Stimulated activated CD8-positive, alpha-beta memory T cell treated with anti-CD3 and anti-CD28 coated beads, Interleukin-4, amount 100 ng/mL, for 1 hour (primary cell): ENCODE measurements at places on chromosomes 12 and 14.

GRCh38 chr14:102828151-102828550 is 50.9 kb downstream of the TRAF3 start:
- no peak for DNase-seq

DNA sequence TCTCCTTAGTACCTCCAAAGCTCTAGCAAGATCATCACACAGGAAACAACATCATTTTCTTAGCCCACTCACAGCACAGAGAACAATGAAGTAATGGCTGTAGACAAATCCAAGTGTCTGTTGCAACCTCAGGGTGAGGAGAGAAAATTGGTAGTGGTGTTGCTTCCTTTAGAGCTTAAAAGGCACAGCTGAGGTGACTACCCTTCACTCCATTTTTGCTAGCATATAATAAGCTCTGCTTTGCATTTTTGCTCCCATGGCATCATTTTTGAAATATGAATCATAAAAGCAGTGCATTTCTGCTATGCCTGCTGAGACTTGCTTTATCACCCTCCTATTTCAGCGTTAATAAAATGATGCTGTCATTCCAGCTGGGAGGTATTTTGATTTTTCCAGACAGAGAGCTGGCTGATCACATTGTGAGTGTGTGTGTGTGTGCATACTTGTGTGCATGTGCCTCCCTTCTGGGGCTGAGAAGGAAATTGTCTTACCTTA is 18.5 kb upstream of the PCNX1 start:
- no peak for DNase-seq

- no peak for DNase-seq
These were observed 170.9 kb upstream of the PTPRQ start for GRCh38 chr12:80273144-80273543.

GRCh38 chr14:58961045-58961731 is 227.3 kb upstream of the DAAM1 start:
- no peak for DNase-seq

- no peak for DNase-seq
These were observed 10.5 kb downstream of the PLD4 start for GRCh38 chr14:104935026-104935650.

DNA sequence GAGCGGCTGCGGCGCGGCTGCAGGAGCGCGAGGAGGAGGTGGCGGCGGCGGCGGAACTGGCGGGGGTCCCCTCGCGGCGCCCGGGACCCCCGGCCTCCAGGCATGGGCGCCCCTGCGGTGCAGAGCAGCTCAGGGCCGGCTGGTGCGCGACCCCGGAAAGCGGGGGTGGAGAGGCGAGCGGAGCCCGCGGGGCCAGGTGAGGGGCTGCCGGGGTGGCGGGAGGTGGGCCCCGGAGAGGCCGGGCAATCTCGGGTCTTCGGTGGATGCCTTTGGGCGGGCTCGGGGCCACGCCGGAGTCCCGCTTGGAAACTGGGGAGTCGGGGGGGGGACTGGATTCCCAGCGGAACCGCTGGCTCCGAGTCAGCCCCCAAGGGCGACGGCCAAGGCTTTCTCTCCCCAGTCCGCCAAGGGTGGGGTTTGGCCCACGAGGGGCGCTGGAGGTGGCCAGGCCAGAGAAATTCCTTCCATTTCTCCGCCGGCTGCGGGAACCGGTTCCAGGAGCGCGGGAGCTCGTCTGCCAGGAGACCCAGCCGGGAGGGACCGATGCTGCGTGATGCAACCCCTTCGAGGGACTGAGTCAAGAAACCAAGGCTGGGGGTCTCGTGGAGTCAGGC is 13.9 kb upstream of the NR4A1 start:
- DNase-seq = no peak

- DNase-seq = no peak
These were observed 72.3 kb upstream of the TMX1 start for GRCh38 chr14:51167587-51168214.

DNA sequence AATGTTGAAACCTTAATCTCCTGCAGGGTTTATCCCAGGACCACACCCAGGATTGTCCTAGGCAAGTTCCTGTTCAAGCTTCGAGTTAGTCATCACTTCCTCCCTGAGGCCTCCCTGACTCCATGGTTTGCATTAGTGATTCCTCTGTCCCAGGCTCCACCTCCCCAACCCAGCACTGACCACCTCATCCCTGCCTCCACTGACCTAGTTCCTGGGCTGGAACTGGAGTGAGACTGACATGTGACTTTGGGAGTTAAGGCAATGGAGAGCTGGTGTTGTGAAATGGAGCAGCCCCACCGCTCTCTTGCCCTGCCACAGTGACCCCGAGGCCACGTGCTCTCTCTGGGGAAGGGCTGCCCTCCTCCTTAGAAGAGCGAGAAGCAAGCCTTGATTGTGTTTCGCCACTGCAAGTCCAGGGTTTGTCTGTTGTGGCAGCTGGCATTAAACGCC is 15.8 kb upstream of the DTX1 start:
- DNase-seq = no peak

DNA sequence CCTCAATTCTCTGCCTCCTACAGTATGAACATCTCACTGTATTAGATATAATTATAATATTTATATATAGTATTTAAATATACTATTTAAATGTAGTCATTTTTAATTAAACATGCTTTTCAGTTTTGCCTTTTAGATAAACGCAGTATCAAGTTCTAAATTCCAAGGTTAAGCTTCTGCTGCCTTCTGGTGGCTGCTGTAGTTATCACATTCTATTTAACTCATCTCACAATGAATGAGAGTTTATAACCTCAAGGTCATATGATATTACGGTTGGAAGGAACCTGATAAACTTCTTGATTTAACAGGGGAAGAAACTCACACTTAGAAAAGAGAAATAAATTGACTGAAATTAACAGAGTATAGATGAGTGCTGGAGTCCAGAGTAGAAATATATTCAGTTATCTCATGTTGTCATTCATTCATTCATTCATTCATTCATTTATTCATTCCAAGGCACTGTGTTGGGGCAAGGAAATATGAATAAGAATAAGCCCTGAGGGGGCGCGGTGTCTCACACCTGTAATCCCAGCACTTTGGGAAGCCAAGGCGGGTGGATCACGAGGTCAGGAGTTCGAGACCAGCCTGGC is 31.9 kb downstream of the GUCY2C start:
- no peak for DNase-seq

GRCh38 chr12:33587354-33587753 is 147.7 kb upstream of the SYT10 start:
- DNase-seq = no peak

GRCh38 chr12:24850496-24850895 is 98.4 kb downstream of the BCAT1 start:
- no peak for DNase-seq

- DNase-seq = no peak
These were observed 133.3 kb downstream of the RMST start for GRCh38 chr12:97595936-97596335.

DNA sequence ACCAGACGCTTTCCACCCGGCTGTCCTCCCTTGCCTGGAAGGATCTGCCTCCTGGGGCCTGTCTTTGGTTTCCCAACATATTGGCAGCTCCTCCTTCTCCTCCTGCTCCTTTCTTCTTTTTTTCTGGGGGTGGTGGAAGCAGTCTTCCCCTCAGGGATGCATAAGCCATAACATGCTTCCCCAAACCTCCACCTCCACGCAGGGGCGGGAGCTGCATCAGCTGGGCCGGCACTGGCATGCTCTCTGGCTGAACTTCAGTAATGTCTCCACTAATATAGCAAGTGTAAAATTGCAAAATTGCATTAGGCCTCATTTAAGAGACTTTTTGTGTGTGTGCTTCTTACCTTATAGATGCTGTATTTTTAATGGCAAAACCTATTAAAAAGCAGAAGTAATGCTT is 58.6 kb downstream of the GLT1D1 start:
- DNase-seq = no peak

DNA sequence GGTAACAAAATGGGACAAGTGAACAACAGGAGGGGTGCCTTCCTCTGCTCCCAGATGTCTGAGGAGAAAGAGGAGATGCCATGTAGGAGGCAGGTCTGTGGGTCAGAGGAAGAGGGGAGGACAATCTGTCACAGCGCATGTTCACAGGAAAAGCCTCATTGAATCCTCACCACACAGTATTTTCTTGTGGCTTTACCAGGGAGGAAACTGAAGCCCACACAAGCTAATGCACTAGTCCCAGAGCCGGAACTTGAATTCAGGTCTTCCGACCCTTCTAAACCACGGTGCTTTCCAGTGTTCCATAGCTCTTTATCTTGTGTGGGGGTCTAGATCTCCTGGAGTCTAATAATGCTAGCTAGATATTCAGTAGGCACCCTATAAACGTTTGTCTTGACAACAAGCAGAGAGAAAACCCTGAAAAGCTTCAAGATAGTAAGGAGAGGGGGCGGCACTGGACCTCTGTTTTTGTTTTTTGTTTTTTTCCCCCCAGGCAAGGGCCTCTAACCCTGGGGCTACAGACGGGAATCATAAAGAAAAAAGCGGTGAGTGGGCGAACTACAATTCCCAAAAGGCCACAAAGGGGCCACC is 371 bp upstream of the SHMT2 start:
- no peak for DNase-seq

- no peak for DNase-seq
These were observed 981.8 kb downstream of the TMEM121 start for GRCh38 chr14:106508216-106508615.

GRCh38 chr12:115401761-115402160 is 717.8 kb upstream of the TBX3 start:
- no peak for DNase-seq

GRCh38 chr12:109385339-109386058 is 37.8 kb downstream of the MYO1H start:
- no peak for DNase-seq

DNA sequence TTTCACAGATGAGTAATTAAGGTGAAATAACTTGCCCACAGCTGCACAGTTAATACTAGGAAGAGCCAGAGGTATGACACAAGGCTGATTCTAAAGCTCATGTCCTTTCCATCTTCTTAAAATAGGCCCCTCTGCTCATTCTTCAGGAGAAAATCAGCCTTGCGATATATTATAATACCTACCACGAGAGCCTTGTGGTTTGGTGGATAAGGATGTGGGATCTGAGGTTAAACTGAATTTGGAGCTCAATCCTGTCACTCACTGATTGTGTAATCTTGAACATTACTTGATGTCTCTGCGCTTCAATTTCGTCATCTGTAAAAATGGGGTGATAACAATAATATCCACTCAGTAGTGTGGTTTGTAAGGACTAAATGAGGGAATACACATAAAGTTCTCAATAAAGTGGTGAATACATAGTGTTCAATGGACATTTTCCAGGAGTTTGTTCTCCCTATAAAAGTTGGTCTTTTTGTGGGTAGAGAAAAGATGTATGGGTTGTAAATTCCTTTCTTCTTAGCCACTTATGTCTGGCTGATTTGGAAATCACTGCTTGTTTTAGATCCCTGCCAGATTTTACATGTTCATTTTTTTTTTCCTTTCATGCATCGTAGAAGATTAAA is 25.1 kb upstream of the ATP2B1 start:
- no peak for DNase-seq

DNA sequence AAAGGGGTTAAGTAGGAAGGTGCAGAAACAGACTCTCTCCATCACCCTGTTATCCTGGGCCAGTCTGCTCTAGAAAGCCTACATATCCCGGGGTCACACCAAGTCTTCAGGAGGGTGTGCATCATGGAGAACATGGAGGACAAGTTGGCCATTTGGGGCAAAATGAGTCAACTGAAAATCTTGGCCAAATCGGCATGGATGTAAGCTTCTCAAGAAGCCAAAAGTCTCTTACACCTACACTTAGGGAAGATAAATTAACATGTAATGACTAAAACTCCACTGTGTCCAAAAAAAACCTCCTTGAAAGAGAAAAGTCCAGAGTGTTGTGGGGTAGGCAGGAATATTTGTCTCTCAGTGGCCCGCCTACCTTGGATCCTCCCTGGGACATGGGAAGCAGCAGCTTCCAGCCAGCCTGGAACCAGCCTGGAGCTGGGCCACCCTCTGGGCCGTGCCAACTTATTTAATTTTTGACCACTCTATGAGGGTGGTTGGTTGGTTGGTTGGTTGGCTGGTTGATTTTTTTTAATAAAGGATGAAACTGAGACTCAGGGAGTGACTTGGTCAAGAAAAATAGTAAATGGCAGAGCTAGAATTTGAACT is 17.9 kb upstream of the TC2N start:
- no peak for DNase-seq

GRCh38 chr12:121288986-121289385 is 7.5 kb downstream of the CAMKK2 start:
- no peak for DNase-seq

GRCh38 chr12:2535583-2536204 is 259.1 kb upstream of the FKBP4 start:
- no peak for DNase-seq

DNA sequence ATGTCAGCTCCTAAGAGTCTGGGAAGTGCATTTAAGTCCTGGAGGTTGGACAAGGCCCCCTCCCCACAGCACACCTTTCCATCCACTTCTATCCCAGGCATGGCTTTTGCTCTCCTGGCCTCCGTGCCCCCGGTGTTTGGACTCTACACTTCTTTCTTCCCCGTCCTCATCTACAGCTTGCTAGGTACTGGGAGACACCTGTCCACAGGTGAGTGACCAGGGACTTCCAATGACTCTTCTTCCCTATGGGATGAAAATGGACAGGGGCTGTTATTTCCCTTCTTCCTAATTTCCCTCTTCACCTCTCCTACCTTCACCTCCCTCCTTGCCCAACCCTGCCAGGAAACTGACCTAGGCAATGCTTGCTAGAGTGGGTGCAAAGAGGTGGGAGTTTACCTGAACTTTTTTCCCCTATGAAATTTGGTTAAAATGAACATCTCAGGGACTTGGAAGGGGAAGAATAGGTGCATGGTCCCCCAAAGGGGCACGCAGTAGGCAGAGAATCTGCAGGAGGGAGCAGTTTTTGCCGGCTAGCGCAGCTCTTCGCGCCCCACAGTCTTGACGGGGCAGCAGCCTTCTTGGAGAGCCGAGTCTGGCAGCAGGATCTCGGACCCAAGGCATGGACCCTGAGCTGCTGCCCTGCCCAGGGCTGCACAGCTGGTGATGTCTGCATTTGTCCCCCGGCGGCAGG is 9.2 kb downstream of the ARHGEF25 start:
- no peak for DNase-seq

- DNase-seq = no peak
These were observed 64.9 kb upstream of the GALNT9 start for GRCh38 chr12:132393991-132394949.

GRCh38 chr12:31655208-31655607 is 4.3 kb upstream of the ETFBKMT start:
- no peak for DNase-seq
